ENCODE measurements at places on chromosomes 1 and 21. TPM values are rescaled to one million over a fixed set of nuclear protein-coding genes. Genes with fewer than 3 reads are reported as not detected.

APOBEC4 gene
- not detected for total RNA-seq

OPRD1 gene
- not detected for total RNA-seq

GIPC2 gene
- total RNA-seq: 0.14 TPM

PRR9 gene
- total RNA-seq: not detected

CCDC27 gene
- total RNA-seq: not detected

CLCA1 gene
- total RNA-seq: not detected

JAM2 gene
- 6.9 TPM for total RNA-seq

SLC2A5 gene
- total RNA-seq: 10.7 TPM

PCSK9 gene
- total RNA-seq: 13.7 TPM

PLA2G2A gene
- 0.28 TPM for total RNA-seq

GBP6 gene
- total RNA-seq: not detected

OR14I1 gene
- total RNA-seq: not detected

ANKRD65 gene
- 0.46 TPM for total RNA-seq

HENMT1 gene
- total RNA-seq: 2.3 TPM

KRTAP19-1 gene
- not detected for total RNA-seq

DMRTA2 gene
- 0.09 TPM for total RNA-seq

SPRR2G gene
- total RNA-seq: not detected

AGPAT3 gene
- total RNA-seq: 30.3 TPM

CDC20 gene
- 6.7 TPM for total RNA-seq

C1QA gene
- not detected for total RNA-seq

PHTF1 gene
- total RNA-seq: 32.9 TPM

A3GALT2 gene
- not detected for total RNA-seq
